ENCODE measurements at places on chromosomes 6 and 20.

DNA sequence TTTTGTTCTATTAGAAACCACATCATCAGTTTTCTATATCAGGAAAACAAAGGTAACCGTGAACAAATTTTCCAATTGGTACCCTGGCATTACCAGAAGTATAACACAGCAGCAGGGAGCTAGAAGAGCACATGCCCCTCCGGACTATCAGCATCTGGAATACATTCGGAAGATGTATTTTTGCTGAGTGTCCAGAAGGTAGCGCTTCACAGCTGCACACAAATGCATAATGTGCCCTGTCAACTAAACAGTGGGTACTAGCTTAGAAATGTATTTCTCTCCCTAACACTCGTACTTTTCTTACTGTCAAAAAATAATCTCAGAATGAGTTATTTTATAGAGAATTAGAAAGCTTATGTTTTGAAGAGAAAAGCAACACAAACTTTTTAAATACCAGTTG is 77.6 kb downstream of the HUS1B start:
- DNase-seq, result no peak

GRCh38 chr6:31040801-31041200 is 30.5 kb downstream of the MUC22 start:
- no peak for DNase-seq

DNA sequence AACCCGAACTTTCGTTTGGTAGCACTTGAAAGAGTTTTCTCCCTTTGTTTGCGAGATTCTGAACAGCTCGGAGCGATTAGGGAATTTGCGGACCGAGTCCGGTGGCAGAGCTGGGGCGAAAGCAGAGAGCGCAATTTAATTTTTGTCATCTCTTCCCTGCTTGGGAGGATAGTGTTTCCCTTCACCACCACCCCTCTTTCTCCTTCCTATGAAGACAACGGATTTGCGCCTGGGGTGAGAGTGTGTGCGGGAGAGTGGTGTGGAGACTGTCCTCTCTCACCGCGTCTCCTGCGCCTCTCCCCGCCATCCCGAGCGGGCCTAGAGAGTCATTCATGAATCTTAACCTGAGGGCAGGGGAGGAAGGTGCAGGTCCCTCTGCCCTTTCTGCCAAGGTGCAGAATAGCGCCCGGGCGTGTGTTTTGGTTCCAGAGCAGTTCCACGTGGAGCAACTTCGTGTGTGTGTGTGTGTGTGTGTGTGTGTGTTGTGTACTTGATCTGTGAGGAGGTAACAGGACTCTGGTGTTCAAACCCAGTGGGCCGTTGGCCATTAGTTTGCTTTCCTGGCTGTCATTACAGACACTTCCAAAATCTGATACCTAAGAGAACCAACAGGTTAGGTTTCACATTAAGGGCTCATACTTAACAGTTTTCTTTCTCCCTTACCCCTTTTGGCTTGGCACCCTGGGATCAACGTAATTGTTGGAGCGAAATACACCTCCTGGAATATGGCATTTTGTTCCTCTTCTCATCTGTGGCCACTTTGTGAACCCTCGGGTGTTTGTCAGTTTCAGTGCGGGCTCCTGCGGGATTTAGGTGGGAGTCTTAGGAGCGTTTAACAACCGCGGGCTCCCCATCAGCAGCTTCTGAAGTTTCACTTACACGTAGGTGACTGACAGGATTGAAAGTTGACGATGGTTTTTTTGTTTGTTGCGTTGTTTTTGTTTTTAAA is 1.8 kb downstream of the EYA4 start:
- no peak for DNase-seq

- no peak for DNase-seq
These were observed 52.9 kb upstream of the MLN start for GRCh38 chr6:33856655-33857054.

- DNase-seq, result no peak
These were observed 92.5 kb upstream of the NXT1 start for GRCh38 chr20:23257848-23258746.

GRCh38 chr6:158016571-158017383 is 35.1 kb downstream of the SYNJ2 start:
- no peak for DNase-seq

GRCh38 chr6:19836799-19837510 is at the start of gene ID4:
ID4 (plus strand) TSS chr6:19837370; CDS start chr6:19837755, 385 bp downstream.
- no peak for DNase-seq

- DNase-seq, result no peak
These were observed 1.3 kb downstream of the HIVEP2 start for GRCh38 chr6:142943711-142944123.

GRCh38 chr6:15245361-15246216 is at the start of gene JARID2:
JARID2 (plus strand) TSS chr6:15246069; CDS start chr6:15246540, 471 bp downstream.
- DNase-seq, result peak; percentile 69

- no peak for DNase-seq
These were observed 58.2 kb downstream of the TRIM27 start for GRCh38 chr6:28865401-28866204.

GRCh38 chr6:139982195-139982594 is 607.7 kb upstream of the CITED2 start:
- DNase-seq, result no peak

- peak; percentile 46 for DNase-seq
These were observed 56.6 kb upstream of the RREB1 start for GRCh38 chr6:7050872-7051779.

Data from GM12892 (cell line).